ENCODE measurements at places on chromosomes 5 and 9.

DNA sequence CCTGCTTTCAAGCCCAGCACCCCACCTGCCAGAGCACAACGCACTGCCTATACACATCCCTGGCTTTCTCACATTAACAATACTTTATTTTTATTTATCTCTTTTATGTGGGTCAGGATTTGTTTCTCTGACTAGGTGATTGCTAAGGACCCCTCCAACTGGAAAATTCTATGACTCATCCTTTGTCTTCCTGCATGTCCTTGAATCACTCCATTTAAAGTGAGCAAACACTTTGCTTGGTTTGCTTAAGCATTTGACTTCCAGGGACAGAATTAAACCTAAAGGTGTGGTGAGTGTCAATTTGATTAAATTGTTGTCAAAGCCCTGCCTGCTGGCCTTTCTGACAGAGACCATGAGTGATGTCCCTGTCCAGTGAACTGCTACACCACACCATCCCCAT lies 536.5 kb upstream of the BRINP1 start:
- DNase-seq: peak; percentile 84

DNA sequence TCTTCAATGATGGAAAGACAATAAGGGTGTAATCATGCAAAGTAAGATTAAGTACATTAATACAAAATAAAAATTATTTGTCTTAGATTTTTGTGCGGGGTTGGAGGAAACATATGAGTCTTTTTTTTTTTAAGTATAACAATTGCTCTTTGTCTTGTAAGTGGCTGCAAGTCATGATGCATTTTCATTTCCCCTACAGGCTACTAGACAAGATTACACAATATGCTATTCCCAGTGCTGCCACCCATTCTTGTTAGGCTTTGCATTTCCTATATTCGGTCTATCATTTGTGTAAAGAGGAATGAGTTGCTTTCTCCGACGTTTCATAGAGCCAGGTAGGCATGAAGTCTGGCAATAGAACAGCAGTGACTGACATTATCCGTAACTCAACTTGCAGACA lies 294.2 kb upstream of the CYLC2 start:
- DNase-seq: peak; percentile 34

DNA sequence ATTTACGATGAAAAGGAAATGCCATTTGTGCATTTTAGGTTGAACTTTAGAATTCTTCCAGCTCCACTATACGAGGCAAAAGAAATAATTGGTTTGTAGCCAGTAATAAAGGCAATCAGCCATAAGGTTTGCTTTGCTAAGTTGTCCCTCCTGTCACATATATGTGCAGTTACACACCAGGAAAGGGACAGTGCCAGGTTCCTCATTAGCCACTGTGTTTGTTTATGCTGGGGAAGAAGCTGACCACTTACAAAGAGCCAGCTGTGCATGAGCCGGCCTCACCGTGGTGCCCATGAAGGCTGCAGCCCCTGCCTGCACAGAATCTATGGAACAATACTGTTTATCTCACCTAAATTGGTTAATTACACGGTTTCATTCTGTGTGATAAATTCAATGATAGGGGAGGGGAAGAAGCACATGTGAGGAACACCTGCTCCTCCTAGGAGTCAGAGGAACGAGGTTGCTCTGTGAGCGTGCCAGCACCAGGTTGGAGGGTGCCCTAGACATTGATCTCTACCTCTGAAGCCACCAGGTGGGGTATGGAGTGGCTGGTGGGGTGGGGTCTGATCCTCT lies 173.8 kb upstream of the DAP start:
- no peak for DNase-seq

GRCh38 chr5:68225911-68226545 lies 10.5 kb downstream of the PIK3R1 start:
- DNase-seq: no peak

DNA sequence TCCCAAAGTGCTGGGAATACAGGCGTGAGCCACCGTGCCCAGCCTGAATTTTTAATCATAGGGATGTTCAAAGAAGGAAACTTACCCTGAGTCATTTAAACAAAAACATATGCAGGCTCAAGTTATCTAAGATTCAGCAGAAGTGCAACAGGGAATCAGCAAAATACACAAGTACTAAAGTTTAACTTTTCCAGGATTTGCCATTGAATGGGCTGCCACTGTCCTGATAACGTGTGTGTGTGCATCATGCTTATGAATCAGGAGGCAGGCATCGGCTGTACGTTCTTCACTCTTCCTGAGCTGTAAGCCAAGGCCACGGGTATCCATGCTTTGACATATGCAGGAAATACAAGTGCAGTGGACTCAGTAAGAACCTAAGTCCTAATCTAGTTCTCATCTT lies 48.8 kb upstream of the FST start:
- DNase-seq: no peak
